Ecto neural progenitor cell (in vitro differentiated cells): ENCODE measurements at places on chromosomes 12 and 14.

DNA sequence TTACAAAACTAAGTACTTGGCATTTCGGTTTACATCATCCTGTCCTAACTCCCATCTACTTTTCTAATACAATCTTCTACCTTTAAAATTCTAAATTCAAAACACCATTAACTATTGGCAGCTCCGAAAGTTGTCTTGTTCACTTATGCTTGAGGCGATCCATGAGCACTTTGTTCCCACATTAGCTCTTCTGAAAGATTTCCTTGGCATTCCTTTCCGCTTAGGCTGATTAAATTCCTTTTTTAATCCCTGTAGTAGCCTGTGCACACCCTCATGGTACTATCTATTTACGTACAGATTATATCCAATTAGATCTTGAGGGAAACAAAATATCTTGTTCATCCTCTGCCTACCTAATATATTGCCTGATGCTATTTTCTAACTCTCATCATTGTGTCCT lies 480.7 kb downstream of the PRKD1 start:
- DNase-seq, result no peak

DNA sequence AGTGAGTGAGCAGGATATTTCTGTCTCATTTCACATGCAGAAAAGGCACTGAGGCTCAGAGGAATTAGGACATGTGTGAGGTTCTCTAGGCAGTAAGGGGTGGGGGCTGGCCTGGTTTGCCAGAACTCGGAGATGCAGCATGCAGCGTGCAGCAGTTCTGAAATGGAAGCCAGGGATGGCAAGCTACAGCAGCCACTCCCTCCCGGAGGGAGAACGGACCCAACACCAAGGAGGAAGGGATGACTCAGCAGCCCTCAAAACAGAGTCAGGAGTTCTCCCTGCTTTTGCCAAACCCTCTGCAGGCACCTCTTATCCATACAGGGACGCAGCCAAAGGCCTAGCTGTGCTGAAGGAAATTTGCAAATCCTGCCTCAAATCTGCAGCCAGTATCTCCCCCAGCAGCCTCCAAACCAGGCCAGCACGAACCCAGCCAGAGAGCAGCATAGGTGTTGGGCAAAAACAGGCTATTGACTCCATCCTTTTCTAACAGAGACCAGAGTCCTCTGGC lies 10.3 kb upstream of the SERPINA3 start:
- no peak for DNase-seq

DNA sequence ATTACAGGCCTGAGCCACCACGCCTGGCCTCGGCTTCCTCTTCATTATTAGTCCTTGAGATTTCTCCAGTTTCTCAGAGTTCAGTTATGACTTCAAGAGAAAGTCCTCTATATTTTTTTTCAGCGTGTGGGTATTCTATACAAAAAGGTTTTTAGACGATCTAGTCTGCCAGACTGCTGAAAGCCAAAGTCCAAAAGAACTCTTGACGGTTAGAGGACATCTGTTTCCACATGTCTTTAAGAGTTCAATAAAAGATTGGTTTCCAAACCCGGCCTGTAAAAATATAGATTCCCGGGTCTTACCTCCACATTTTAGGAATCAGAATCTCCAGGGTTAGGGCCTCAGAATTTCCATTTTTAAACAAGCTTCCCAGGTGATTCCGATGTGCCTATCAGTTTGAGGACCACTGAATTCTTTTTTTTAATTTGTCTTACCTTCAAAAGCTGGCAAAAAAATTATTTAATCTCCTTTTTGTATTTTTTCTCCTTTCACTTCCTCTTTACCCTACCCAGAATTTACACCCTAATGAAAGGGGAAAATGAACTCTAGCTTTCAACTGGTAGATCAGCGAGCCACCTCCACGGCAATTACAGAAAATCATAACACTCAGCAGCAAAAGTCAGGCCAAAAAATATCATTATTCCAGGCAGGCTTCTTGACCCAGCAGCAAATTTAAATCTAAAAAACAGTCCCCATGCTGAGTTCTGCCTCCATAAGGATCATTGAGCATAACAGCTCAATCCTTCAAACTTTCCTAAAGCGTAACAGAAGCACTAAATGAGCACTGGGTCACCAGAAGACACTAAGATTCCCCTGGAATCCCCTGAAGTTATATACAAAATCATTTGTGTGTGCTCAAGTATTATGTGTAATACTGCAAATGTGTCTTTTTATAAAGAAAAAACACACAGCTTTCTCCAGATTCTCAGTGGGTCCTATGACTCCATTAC lies 8.7 kb downstream of the NT5DC3 start:
- no peak for DNase-seq

- no peak for DNase-seq
These were observed 91.8 kb upstream of the RIN3 start for GRCh38 chr14:92421751-92422150.

- no peak for DNase-seq
These were observed 216.4 kb downstream of the KLHL28 start for GRCh38 chr14:44745371-44745770.

DNA sequence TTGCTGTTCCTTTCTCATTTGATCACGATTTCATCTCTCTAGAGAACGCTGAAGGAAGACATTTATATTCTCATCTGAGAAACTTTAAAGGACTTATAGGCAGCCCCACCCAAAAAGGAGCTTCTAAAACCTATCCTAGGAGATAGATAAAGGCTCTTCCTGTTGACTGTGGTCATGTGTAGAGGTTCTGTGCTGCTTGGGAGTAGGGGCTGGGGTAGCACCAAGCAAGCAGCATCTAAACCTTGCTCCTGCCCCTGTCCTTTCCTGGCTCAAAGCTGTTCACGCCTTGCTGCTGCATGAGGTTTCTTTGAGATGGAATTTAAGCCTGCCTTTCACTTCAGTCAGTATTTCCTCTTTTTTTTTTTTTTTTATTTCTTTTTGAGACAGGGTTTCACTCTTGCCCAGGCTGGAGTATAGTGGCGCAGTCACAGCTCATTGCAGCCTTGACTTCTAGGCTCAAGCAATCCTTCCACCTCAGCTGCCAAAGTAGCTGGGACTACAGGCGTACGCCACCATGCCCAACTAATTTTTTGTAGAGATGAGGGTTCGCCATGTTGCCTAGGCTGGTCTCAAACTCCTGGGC lies 41.4 kb downstream of the RAB35 start:
- no peak for DNase-seq

DNA sequence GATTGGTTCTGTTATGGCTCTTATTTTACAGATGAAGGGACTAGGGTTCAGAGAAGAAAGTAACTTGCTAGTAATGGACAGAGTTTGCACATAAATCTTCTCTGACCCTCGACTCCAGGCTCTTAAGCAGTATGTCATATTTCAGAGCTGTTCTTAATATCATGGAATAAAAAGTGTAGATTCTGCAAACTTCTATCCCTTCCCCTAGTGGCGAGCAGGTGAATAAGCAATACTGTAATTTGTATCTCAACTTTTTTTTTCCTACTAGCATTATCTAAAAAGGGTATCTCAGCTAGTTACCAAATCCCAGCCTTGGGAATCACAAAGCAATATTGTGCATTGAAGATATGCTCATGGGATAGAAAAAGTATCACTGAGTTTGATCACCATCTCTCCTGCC lies 83.2 kb downstream of the ANO4 start:
- no peak for DNase-seq
